ENCODE measurements at places on chromosomes 6 and 20.

GRCh38 chr20:31638317-31638716, 605 bp downstream of the COX4I2 start:
- no peak for DNase-seq

- DNase-seq = no peak
Observed at GRCh38 chr6:53727748-53728147, 62.2 kb upstream of the KLHL31 start.

DNA sequence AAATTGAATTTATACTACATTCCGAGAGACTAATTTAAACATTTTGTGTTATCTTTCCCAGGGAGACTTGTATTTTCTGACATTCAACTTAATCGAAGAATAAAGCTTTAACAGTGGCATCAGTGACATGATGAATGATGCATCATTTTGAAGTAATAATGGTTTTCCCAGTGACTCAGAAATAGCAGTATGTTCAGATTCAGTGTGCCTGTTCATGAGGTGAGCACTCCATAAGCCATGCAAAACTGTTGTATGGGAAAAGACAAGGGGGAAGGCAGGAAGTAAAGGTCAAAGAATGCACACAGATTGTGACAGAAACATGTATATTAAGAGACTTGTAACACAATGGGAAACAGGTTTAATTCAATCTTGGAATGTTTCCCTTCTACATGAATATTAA, 1348.2 kb upstream of the GJE1 start:
- peak; percentile 35 for DNase-seq

GRCh38 chr20:6473197-6473596, 294.3 kb upstream of the BMP2 start:
- peak; percentile 73 for DNase-seq

DNA sequence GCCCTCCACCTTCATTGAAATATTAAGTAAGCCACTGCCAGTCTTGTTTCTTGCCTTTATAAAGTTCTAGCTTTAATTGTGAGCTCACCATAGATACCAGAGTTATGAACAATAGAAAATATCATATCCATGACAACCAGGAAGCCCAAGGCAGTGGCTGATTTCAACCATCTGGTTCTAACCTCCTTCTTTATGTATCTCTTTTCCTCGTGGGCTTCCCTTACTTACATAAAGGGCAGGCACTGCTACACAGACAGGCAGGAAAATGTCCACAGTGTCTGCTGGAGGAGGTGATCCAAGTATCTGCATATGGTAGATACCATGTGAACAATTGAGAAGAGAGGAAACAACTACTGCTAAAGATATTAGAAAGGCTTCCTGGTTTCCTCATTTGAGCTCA, 65.2 kb upstream of the PRND start:
- DNase-seq = peak; percentile 11

GRCh38 chr6:51738614-51739013, 348.8 kb downstream of the PKHD1 start:
- no peak for DNase-seq

DNA sequence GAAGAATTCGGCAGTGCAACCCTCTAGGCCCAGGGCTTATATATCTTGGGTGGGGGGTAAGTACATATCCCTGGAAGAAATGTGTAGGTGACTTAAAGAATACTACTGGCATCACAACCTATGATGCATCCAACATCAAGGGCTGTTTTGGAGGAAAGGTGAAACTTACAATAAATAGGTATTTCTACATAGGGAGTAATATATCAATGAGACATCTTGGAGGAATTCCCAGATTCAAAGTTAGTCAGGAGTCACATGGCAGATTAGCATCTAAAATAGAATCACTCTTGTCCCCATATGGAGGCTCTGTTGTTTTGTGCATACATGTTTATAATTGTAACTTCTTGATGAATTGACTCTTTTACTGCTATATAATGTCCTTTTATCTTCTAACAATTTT, 375.5 kb downstream of the PAX1 start:
- no peak for DNase-seq

DNA sequence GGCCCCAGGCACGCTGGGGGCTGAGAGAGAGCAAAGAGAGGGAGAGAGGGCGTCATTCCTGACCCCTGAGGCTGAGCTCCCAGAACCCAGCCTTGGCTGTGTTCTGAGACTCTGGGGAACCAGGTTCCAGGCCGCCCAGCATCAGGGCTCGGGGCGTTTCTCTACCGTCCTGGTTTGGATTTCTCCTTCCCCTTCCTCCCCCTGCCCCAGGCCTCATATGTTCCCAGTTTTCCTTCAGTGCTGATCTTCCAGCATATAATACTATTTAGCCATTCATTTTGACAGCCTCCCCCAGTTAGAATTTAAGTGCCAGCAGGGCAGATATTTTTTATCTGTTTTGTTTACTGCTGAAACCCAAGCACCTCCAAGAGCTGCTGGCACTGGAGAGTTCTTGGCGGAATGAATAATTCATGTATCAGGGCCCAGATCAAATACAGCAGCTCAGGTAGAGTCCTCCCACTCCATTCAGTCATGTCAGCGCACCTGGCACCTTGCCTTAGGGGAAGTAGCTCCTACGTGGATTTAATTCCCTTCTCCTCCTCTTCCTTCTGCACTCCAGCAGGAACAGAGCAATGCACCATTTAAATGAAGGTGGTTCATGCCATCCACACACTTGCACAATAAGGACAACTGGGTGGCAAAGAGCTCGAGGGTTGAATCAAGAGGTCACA, 23.4 kb upstream of the FRMD1 start:
- no peak for DNase-seq

DNA sequence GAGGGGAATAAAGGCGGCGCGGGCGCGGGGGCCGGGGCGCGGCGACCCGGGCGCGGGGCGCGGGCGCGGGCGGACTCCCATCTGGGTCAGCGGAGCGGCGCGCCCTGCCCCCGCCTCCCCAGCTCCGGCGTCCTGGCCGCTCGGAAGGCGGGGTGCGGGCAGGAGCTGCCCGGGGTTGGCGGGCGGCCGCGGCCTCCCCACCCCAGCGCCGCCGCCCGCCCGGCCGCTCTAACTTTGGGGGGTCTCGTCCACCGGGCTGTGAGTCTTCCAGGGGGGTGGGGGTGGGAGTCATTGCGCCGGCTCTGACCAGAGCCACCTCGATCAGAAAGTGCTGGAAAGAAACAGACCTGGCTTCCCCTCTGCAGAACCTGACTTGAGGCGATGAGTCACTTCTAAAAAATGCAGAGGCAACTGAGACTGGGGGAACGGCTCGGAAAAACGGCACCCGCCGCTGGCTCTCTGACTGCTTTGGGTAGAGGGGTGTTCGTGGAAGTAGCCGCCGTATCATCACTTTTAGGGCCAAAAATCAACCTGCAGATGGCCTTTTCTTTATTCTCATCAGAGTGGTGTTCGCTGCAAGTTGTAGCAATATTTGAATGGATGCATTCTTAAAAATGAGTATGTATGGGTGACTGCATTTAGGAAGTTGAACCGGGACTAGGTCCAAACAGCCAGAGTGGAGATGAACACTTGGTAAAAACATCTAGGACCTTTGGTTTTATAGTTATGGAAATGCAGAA, 667 bp downstream of the CAP2 start:
- peak; percentile 85 for DNase-seq

DNA sequence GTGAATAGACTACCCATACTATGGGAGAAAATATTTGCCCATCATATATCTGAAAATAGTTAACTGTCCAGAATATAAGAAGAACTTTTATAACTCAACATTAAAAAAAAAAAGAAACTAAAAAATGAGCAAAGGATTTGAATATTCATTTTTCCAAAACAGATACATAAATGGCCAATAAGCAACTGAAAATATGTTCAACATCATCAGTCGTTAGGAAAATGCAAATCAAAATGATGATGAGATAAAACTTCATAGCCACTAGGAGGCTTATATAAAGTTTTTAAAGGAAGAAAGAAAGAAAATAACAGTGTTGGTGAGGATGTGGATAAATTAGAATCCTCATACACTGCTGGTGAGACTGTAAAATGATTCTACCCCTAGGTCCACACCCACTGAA, 32.6 kb upstream of the HMGN3 start:
- DNase-seq = no peak

GRCh38 chr20:60122671-60123070, 164.4 kb downstream of the CDH26 start:
- no peak for DNase-seq

DNA sequence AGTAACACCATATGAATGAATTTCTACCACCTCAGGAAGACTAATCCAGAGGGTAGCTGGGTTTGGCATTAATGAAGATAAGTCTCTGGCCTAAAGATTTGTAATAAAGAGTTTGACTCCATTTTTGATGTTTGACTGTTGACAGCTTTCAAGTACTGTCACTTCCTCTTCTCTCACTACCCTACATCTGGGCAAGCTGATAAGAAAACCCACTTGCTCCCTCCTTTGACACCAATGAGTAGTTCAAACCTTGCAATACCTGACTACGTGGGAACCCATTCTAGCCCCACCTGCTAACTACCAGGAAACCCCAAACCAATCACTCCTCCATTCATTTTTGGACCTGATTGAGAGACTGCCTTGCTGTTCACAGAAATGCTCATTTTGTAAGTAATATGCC, 621.5 kb downstream of the TENT5A start:
- DNase-seq = no peak
